ENCODE measurements at places on chromosomes 13 and 19.
A peak's percentile ranks its signal among the peaks of the same experiment; 100 is the strongest.

- DNase-seq, result no peak
Measured at GRCh38 chr19:44525721-44526430, 3.6 kb downstream of the CEACAM20 start.

GRCh38 chr13:97896446-97896845 lies 57.0 kb upstream of the IPO5 start:
- DNase-seq, result no peak

- no peak for DNase-seq
Measured at GRCh38 chr13:60756306-60756705, 359.3 kb downstream of the TDRD3 start.

- DNase-seq, result no peak
Measured at GRCh38 chr19:16297575-16298178, 26.9 kb upstream of the KLF2 start.

DNA sequence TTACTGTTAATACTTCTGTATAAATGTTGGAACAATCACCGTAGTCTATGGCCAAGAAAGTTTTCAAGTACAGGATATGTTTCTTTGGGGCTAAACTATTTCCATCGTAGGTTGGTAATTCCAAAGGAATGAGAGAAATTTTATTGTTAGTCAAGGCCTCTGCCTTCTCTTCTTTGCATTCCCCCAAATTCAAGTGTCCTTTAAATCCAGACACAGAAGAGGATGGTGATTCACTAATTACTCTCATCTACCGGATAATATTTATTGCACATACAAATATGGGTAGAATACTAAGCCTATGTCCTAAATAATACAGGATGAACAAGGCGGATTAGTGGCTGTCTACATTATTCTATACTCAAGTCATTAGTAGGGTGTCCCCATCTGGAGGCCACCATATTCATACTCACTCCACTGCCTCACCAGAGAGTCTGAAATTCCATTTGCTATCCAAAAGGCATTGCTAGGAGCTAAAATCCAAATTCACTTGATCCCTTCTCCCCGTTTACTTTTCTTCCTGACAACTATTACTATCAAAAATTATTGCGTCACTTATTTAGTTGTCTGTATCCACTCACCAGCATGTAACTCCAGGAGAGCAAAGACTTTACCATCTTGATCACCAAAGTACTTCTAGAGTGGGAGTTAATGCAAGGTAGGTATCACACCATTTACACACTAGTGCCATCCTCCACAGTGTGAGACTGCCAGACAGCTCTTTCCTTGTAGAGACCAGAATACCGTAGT lies 82.4 kb upstream of the SGCG start:
- DNase-seq, result no peak

DNA sequence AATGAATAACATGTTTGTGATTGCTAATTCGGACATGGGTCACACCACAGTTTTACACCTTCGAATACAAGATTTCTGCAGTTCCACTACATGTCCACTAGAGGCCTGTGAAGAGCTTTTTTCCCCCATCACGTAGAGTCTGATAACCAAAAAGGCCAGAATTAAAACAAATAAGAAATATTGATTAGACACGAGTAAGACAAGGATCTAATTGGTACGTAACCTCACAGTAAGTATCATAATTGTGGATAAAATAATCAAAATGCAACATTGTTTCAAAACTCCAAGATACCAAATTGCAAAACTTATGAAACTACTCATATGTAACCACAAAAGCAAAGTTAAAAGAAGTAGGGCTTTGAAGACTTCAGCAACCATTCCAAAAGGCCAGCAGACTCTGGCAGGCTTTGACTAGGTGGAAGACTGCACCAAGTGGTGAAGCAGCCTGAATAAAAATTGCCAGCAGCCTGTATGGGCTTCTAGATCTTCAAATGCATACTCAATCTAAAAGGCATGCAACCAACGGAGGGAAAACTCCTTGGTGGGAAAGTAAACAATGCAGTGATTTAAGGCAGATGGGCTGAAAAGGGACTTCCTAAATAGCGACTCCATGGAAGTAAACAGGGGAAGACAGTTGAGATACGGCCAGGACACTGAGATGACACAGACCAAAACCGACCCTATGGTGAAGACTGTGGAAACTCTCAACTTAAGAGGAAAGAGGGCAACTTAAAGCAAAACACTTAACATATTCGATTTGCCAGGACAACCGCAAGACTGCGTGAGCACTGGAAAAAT lies 56.7 kb downstream of the STARD13 start:
- DNase-seq, result peak; percentile 61

- no peak for DNase-seq
Measured at GRCh38 chr13:35714588-35715377, 238.3 kb upstream of the MAB21L1 start.

GRCh38 chr13:34044660-34045080 lies 226.7 kb downstream of the RFC3 start:
- no peak for DNase-seq

DNA sequence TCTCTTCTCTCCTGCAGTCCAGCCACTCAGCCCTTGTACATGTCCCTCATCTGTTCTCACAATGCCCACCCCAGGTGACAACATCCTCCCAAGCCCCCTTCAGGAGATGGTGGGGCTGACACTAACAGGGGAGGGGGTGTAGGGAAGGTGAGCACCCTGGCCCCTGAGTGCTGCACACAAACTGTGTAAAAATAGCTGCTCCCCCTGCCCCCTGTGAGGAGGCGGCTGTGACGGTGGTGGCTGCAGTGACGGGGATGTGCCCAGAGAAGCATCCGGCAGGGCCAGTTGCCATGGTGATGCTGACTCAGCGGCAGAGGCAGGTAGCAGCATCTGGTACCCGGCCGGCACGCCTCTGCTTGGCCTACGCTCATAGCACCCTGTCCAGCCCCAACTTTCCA lies 13.0 kb upstream of the JUND start:
- DNase-seq, result no peak

GRCh38 chr13:111303559-111303958 lies 16.9 kb upstream of the TEX29 start:
- no peak for DNase-seq

- no peak for DNase-seq
Measured at GRCh38 chr19:14544977-14545715, 15.8 kb downstream of the TECR start.

DNA sequence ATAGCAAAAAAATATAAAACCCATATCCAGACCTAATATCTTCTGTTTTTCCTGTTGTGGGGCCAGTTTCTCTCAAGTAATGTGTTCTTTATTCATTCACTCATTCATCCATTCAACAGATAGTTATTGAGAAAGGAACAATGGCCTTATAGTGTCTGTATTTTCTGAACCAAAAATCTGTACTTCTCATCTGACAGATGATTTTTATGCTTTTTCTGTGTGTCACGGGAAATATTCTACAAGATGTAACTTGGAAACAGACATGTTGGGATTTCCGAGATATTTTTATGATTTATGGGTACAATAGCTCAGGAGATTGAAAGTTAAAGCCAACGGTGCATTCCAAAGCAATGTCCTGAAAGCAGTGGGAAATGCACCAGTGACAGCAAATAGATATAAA lies 5.7 kb downstream of the ACOD1 start:
- DNase-seq, result no peak

GRCh38 chr13:71320452-71320851 lies 546.6 kb downstream of the DACH1 start:
- DNase-seq, result no peak

GRCh38 chr19:27750391-27751043 lies 1462.4 kb downstream of the UQCRFS1 start:
- DNase-seq, result no peak

All from HCEC 1CT (cell line).